ENCODE measurements at places on chromosomes 2 and 18.

DNA sequence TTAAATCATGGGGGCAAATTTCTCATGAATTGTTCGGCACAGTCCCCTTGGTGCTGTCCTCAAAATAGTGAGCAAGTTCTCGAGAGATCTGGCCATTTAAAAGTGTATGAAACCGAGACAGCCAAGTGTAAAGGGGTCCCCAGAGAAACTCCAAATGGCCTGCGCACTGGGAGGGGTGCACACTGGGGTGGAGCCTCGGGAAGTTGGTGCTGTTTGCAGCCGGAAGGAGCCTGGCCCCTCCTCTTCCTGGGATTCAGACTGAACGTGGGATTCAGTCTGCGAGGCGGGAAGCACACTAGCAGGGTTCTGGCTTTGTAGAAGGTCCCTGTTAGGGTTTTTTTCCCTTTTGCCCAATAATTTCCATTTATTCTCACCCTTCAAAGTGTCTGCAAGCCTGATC is 48.8 kb downstream of the RABL2A start:
- DNase-seq, result no peak

DNA sequence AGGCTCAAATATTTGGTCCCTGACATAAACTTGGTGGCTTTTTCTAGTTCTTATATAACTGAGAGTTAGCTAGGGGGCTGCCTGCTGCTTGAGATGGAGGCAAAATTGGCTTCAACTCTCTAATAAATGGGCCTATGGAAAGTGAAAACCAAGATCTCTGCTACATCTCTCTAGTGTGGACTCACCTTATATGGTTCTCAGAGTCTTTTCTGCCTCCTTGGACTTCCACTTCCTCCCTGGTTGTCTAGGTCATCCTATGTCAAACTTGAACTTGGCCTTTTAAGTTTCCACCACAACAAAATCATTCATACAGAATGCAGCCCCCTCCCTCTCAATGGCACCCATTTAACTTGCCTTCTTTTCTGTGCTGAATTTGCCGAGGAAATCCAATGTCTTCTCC is 23.9 kb upstream of the ARHGAP25 start:
- DNase-seq, result no peak

DNA sequence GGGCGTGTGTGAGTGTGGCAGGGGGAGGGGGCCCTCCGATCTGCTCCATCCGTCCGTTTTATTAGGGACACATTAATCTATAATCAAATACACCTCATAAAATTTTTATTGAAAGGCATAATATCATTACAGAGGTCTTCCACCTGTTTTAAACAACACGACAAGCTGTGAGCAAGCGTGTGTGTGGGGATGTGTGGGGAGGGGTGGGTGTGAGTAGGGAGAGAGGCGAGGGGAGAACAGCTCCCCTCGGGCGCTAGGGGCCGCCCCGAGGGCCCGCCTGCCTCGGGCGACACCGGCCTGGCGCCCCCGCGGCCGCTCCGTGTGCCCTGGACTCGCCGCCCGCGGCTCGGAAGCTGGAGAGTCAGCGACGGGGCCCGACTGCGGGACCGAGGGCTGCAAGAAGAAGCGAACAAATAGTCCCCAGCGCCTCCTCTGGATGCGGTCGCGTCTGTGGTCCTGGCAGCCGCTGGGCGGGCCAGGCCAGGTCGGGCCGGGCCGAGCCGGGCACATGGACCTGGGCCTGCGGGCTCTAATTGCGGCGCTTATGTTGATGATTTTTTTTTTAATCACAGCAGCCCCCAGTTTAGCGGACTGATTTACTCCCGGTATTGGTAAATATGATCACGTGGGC is 352 bp upstream of the HOXD9 start:
- DNase-seq, result peak; percentile 44

DNA sequence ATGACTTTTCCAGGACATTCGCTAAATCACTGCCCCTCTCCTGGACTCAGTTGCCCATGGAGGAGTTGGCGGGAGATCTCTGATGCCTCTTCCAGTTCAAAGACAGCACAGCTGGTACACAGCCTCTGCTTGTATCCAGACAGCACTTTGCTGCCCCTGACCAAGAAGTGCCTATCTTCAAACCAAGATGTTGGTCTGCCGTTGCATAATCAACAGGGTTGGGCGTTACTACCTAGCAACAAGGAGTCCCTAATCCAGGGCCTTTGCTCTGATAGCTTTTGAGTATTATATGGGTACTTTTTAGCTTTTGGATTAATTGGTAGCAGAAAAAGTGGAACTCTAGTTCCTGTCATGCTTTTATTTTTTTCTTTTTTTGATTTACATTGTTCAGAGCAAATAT is 166.6 kb downstream of the FAM210A start:
- DNase-seq, result no peak

- no peak for DNase-seq
These were observed 61.7 kb downstream of the PLB1 start for GRCh38 chr2:28557389-28558131.

- no peak for DNase-seq
These were observed 41.8 kb upstream of the LPIN2 start for GRCh38 chr18:3054780-3055179.

GRCh38 chr18:9196568-9196967 is 60.0 kb downstream of the ANKRD12 start:
- DNase-seq, result no peak

GRCh38 chr18:56927786-56928185 is 219.1 kb upstream of the BOD1L2 start:
- DNase-seq, result no peak

- no peak for DNase-seq
These were observed 14.5 kb downstream of the EPAS1 start for GRCh38 chr2:46311651-46312223.

GRCh38 chr2:157866666-157867642 is 9.2 kb downstream of the ACVR1 start:
- no peak for DNase-seq

DNA sequence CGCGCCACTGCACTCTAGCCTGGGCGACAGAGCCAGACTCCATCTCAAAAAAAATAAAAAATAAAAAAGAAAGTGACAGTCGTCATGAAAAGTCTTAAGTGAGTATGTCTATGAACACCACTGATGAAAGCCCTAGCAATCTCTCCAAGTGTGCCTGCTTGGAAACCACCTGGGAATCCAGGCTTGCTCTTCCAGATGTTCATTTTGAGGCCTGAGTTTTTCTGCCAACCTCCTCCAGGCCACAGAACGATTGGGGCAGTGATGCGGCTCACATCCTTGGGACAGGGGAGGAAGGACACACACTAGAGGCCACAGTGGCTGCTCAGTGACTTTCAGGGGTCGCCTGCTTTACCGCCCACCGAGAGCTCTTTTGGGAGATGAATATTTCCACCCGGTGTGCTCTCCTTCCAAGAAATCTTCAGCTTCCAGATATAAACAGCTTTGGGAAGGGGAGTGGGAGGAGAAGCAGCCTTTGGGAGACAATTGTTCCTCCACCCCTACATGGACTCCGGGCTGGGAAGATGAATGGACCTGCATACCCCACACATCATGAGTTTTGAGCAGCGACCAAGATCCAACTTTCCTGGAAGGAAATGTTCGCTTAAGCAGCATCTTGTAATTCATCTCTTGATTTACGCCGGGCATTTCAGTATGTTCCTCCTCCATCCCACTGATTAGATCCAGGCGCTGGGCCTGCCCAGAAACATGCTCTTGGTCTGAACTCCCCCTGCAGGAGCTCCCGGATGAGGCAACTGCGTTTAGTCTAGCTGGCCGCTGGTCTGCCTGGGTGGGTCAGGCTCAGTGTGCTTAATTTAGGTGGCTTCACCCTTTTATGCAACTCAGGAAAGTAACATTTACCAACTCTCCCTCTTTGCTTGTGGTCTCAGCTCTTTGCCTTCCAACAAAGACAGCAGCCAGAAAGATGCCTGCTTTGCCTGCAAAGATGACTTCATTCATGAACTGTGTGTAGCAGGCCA is 6.2 kb upstream of the ARMC9 start:
- no peak for DNase-seq

All from NCI-H446 treated with DMSO at 0.1 percent for 48 hours (cell line).